HCT116 (cell line): ENCODE measurements at places on chromosomes 3 and 15.

- no peak for DNase-seq
Observed at GRCh38 chr15:74855857-74856256, 12.9 kb upstream of the ULK3 start.

- DNase-seq, result no peak
Observed at GRCh38 chr15:38589502-38589901, 24.9 kb upstream of the RASGRP1 start.

DNA sequence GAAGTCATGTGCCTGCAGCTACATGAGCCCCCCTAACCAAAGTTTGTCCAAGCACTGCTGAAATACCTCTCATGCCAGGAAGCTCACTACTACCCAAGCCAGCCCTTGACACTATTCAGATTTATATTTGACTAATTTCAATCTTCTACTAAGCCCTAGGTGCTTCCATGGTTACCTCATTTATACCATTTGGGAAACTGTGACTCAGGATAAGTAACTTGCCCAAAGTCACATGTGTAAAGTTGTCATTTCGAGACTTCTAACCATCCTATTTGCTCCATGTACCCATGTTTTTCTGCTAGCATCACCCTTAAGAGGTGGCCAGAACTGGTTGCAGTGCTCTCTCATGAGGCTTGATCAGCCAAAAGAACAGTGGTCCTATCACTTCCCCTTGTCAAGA, 20.7 kb upstream of the TIMP4 start:
- no peak for DNase-seq

GRCh38 chr15:95457520-95457919, 873.0 kb upstream of the NR2F2 start:
- no peak for DNase-seq

DNA sequence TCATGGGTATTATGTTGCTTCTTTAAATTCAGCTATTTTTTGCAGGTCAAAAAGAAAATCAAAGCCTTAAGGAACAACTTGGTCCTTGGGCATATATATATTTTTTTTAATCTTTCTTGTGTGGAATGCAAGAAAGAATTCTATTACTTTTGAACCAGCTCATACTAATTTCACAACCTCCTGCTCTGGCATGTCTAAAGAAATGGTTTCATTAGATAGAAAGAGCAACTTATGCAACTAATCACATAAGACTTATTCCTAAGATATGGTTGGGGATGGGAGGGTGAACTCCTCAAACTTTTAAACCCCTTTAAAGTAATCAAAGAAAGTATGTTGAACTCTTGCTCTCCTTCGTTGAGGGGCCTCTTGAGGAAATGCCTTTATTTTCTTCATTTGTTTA, 114.9 kb downstream of the GMNC start:
- DNase-seq, result no peak

DNA sequence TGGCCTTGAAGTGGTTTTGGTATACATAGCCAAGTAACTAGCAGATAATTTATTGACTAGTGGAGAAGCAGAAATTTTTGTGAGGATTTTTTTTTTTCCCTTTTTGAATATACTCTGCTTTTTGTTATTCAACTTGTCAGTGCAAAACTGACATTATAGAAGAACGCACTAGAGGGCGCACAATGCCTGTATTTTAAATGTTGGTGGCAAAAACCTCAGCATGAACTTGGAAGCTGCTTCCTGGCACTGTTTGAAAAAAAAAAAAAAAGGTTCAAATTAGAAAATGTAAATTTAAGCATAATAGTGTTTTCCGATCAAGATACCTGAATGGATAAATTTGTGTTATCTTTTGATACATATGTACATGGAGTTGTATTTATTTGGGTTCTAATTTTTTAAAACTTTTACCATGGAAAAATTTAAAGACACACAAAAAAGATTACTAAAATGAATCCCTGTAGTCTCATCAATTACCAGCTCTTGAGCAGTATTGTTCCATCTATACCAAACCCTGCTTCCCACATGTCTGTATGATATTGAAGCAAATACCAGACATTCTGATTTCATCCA, 56.0 kb downstream of the SLC25A26 start:
- peak; percentile 55 for DNase-seq

- DNase-seq, result peak; percentile 58
Observed at GRCh38 chr3:50317300-50317699, 5.2 kb downstream of the HYAL2 start.

GRCh38 chr15:70765504-70766281, 2.3 kb upstream of the UACA start:
- DNase-seq, result no peak

- DNase-seq, result no peak
Observed at GRCh38 chr3:83193526-83193925, 1432.1 kb upstream of the GBE1 start.

- no peak for DNase-seq
Observed at GRCh38 chr3:12303534-12303933, 14.7 kb downstream of the PPARG start.

- DNase-seq, result peak; percentile 82
Observed at GRCh38 chr15:39171944-39172368, 408.9 kb upstream of the THBS1 start.

- no peak for DNase-seq
Observed at GRCh38 chr15:52822475-52822874, 32.3 kb upstream of the ONECUT1 start.

GRCh38 chr3:142120707-142121106, 28.6 kb downstream of the TFDP2 start:
- no peak for DNase-seq

DNA sequence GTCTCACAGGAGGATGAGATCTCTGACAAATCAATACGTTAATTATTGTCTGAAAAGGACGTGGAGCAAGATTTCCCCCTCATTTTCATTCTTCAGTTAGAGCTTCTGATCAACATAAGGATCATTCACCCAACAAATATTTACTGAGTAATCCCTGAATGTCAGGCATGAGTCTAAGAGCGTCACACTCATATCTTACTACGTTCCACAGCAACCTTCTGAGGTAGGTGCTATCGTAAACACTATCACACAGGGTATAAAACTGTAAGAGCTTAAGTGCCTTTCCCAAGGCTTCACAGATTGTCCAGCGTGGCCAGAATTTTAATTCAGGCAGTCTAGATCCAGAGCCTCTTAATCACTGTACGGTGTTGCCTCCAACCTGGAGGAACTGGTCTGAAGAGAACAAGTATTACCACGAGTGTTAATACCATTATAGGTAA, 10.6 kb upstream of the TM4SF1 start:
- no peak for DNase-seq

- DNase-seq, result no peak
Observed at GRCh38 chr3:177195242-177195991, 1.9 kb downstream of the TBL1XR1 start.

GRCh38 chr3:188154014-188154808, at the start of gene LPP:
LPP (plus strand) TSS chr3:188154157; CDS start chr3:188406121, 251,964 bp downstream.
- no peak for DNase-seq

GRCh38 chr15:68679161-68679560, 100.4 kb downstream of the CORO2B start:
- no peak for DNase-seq

GRCh38 chr3:129001806-129002572, 885 bp downstream of the EFCC1 start:
- no peak for DNase-seq

DNA sequence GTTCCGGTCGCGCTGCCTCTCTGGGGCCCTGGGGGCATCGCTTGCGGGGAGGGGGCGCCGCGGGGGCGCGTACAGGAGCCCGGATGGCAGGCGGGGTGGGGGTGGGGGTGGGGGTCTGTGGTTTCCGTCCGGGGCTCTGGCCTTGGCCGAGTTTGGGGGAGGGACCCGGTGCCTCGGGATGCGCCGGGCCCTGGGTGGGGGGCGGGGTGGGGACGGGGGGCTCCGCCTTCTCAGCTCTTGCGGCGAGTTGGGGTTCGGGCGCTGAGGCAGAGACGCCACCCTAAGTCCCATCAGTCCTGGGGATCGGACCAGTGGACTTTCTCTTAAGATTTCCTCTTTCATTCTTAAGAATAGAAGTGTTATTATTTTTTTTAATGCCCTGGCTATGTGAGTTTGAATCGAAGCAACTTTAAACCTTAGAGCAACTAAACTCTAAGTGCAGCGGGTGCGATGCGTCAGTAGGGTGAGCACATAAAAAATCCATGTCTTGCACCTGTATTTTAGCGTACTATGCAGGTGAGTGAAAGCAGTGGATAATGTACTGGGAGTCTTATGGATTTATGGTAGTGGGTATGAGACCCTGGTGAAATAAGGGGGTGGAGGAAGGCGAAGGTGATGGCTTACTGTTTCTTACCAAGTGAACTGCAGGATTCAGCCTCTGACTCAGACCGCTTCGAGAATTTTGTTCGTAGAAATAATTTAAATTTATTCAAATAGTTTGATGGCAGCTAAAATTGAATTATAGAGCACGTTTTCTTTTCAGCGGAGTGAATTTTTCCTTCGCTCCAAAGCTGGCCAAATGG, 762 bp downstream of the CTNNB1 start:
- DNase-seq, result no peak

DNA sequence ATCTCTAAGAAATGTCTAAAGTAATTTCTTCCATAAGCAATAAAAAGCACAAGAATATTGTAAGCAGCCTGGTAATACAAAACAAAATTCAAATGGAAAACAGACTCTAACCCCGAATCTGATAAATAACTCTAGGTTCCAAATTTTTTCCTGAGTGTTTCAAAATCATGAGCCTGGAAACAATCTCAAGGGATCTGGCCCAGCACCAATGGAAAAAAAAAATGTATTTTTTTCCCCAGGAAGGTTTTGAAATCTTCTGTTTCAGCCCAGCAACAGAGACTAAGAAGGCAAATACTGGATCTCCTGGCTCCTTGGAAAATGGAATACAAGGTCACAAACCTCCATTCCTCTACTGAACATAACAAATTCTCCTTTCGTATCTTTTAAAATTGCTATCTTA, 13.0 kb downstream of the TBC1D2B start:
- no peak for DNase-seq

GRCh38 chr3:44509393-44509921, 32.0 kb upstream of the ZNF445 start:
- no peak for DNase-seq

DNA sequence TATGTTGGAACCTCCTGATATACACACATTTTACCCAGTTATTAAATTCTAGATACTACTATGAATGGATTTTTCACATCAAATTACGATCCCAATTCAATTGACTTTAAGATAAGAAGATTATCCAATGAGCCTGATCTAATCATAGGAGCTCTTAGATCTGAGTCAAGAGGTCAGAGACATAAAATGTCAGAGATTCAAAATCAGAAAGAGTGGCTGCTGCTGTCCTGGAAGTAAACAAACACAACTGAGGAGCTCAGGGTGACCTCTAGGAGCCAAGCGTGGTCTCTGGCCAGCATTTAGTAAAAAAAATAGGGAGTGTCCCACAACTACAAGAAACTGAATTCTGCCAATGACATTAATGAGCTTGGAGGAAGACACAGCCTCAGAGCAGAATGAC, 557.1 kb upstream of the CBLB start:
- no peak for DNase-seq

GRCh38 chr3:151428386-151428785, 32.5 kb downstream of the IGSF10 start:
- no peak for DNase-seq

DNA sequence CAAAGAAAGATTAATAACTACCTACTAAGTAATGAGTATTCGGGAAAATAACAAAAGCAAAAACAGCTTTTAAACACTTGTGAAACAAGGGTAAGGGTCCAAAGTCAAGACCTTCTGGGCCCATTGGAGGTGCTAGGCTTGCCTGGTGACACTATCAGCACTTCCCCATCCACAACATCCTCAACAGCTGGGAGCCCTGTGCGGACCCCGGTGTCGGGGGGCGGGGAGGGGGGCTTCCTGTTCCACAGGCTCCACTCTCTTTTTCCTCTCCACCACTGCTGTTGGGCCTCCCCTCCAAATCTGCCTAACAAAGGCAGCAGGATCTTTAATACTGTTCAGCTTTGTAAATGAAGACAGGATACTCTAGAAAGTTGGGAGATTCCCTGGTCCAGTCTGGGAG, 21.6 kb downstream of the NGRN start:
- no peak for DNase-seq

DNA sequence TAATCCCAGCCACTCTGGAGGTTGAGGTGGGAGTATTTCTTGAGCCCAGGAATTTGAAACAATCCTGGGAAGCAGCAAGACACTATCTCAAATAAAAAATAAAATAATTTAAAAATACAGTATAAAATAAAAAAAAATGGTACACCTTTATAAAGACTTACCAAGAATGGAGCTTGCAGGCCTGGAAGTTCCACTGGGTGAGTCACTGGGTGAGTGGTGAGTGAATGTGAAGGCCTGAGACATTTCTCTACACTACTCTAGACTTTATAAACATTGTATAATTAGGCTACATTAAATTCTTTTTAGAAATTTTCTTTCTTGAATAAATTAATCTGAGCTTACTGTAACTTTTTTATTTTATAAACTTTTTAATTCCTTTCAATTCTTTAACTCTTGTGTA, 609.1 kb upstream of the BCHE start:
- no peak for DNase-seq

GRCh38 chr3:20141316-20141715, 44.7 kb downstream of the SGO1 start:
- no peak for DNase-seq

DNA sequence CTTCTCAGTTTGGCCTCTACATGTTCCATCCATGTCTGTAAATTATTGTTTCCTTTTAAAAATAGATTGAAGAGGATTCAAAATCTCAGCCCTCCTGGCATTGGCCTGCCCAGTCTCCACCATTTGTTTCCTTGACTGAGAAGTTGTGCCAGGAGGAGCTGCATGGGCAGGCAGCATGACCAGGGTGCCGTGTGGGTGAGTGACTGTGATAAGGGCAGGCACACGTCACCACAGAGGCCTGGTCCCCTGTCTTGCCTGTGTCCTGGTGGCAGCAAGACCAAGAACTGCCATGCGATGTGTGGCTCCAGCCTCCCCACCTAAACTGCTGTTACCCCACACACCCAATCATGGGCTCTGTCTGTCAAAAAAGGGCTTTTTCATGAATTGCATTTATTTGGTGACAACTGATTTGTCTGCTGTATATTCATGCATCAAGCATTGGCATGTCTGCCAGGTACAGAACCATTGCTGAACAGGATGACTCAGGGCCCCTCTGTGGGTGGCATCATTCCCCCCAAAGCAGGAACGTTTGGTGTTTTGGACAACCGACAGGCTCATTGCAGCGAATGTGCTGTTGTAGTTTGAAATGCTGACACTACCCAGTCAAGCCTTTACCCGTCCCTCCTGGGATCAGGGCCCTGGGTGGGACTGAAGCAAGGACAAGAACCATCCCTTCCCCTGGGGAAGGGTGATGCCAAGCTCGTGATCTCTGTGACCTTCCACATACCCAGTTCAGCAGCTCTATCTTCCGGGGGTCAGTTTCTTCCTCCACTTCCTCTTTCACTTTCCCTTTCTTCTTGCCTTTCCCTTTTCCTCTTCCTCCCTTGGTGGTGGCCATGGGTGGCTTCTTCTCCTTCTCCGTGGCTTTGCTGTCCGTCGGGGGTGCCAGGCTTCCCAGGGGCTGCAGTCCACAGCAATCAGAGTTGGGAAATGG, 51.6 kb downstream of the TRPM1 start:
- no peak for DNase-seq
